ENCODE measurements at places on chromosomes 3 and 15. TPM values are rescaled to one million over a fixed set of nuclear protein-coding genes. Genes with fewer than 3 reads are reported as not detected.

GRCh38 chr3:14439501-14440167 lies 37.2 kb downstream of the SLC6A6 start:
- DNase-seq = no peak

- no peak for DNase-seq
These were observed 372.1 kb upstream of the NR2F2 start for GRCh38 chr15:95958382-95958781.

Gene RLBP1
- not detected for total RNA-seq

- DNase-seq = no peak
These were observed 35.0 kb downstream of the ST6GAL1 start for GRCh38 chr3:186965141-186965879.

GRCh38 chr15:68018797-68019444 lies 35.2 kb upstream of the PIAS1 start:
- DNase-seq = no peak

Data from activated CD8-positive, alpha-beta T cell treated with anti-CD3 and anti-CD28 coated beads, Interleukin-2, amount 10 ng/mL, durations not matched to agents 7 days and 5 days (primary cell).